ENCODE measurements at places on chromosomes 5 and 9.

DNA sequence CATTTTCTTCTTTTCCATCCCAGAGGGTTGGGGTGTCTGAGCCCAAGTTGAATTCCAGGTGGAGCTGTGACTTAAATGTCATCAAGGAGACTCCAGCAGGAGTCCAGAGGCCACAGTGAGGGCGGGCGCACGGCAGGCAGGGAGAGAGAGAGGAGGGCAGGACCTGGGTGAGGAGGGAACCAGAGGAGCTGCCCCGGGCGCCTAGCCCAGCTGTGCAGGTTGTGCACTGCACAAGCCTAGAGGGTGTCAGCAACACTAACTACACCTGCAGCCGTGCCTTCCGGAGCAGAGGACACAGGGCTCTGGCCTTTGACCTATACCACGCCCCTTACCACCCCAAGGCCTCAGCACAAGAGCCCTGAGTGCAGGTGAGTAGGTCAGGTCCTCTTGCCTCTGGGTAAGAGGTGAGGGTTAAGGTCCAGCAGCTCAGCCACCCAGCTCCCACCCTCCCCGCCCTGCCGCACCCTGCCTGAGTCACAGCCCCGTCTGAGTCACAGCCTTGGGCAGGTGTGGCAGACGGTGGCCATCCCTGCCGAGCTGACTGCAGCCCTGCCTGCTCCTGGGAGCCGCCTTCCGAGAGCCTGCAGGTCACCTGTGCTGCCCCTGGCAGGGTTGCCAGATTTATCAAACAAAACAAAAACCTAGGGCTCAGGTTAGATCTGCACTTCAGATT is 6.4 kb upstream of the AGPAT2 start:
- DNase-seq = no peak

DNA sequence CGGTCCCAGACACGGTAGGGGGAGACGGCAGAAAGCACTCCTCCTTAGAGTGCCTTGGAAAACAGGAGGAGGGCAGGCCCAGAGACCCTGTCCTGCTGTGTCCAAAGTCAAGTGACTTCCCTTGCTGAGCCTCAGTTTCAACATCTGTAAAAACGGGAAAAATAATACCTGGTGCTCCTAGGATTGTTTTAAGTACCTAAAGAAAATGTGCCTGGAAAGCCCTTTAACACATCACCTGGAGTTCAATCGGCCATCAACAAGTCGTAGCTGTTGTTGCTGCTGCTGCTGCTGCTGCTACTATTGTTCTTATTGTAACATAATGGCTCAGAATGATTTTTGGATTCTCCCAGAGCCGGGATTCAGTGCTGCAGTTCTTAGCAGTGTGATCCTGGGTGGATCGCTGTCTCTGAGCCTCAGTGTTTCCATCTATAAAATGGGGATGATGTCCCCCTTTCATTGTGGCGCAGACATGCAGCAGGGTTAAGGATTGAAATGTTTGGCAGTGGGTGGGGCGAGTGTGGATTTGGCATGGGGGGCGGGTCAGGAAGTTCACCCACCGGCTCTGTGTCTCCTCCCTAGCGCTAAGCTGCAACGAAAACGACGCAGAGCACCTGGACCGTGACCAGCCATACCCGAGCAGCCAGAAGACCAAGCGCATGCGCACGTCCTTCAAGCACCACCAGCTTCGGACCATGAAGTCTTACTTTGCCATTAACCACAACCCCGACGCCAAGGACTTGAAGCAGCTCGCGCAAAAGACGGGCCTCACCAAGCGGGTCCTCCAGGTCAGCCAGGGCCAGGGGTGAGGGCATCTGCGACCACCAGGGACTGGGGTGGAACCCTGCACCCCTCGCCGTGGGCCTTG is 9.2 kb downstream of the LHX2 start:
- DNase-seq = no peak

- no peak for DNase-seq
Measured at GRCh38 chr9:135662758-135663450, at the start of gene LCN9. TSS of gene LCN9 (plus strand) at chr9:135663309. CDS start at chr9:135663322, 13 bp downstream.

DNA sequence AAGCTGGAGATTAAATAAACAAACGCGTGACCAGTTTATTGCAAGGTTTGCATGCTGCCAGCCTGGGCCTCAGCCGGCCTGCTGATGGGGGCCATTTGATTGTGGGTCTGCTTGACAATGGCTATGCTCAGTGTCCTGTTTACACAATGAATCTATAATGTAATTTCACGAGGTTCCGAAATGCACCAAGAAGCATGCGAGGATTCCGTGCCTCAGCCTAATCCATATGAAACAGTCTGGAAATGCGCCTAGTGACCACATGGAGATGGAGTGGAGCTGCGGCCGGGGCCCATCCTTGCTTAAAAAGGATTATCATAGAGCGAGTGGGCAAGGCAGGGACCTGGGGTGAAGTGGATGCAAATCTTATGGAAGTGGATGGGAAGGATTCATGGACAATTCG is 382.4 kb downstream of the CDK5RAP2 start:
- no peak for DNase-seq

DNA sequence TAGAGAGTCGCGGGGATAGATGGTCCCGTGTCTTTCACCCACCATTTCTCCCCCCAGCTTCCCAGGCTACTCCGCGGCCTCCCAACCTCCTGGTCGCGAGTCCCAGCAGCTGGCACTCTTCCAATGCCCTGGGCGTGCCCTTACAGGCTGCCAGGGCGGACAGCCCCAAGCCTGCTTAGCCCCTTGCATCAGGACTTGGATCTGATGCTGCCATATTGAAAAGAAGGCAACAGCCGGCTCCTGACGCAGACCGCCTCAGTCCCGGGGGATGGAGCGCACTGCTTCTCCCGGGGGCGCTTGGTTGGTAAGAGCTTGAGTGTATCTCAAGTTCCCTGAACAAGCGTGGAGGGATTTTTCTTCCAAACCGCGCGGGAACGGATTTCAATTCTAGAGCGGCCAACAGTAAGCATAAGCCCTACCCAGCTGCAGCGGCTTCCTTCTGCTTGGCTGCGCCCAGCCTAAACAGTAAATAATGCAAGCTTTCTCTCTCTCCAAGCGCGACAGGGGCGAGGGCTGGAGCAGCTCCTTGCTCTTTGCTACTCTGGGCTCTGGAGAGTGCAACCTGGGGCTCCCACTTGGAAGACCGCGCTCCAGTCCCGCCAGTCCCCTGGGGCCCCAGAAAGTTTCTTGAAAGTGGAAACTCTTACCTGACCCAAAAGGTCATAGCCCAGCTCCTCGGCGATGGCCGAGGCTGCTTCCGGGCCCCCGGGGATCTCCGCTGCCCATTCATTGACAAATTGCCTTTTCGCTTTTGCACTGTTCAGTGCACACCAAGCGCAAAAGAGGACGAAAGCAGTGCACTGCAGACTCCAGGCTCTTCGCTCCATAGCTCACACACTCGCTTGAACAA is 607 bp downstream of the PCSK1 start:
- no peak for DNase-seq

GRCh38 chr9:98627296-98627695 is 81.4 kb downstream of the GABBR2 start:
- DNase-seq = no peak

- DNase-seq = no peak
Measured at GRCh38 chr9:112705768-112706427, 12.0 kb downstream of the INIP start.

GRCh38 chr5:4233671-4234070 is 638.0 kb downstream of the IRX1 start:
- no peak for DNase-seq

DNA sequence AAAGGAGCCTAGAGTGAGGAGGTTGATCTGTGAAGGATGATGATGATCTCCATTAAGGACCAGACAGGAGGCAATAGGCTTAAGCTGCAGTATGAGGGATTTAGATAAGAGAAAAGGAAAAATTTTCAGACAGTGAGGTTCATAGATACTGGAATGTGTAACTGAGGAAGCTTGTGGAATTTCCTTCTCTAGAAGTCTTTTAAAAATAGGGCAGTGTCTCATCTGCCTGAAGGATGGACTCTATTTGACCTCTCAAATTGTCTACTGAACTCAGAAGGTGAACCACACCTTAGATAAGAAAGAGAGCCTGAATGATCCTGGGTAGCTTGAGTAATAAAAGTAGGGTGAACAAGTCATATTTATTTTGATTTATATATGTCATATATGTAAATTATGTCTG is 148.2 kb upstream of the CDKN2B start:
- no peak for DNase-seq

DNA sequence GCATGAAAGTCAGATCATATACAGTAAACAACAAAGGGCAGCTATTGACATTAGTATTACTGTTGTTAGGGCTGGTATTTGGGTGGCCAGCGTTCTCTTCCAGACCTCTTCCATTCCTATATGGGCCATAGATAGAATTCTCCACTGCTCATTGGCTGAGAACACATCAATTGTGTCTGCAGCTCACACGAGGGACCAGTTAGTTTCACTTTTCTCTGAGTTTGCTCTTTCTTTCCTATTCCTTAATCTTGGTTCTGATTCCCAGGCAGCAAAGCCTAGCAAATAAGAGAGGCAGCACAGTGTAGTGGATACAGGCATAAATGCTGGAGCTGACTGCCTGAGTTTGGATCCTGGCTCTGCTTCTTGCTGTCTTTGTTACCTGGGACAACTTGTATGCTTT is 476.4 kb downstream of the SPOCK1 start:
- no peak for DNase-seq

- DNase-seq = no peak
Measured at GRCh38 chr5:111129938-111130337, 37.8 kb downstream of the WDR36 start.

DNA sequence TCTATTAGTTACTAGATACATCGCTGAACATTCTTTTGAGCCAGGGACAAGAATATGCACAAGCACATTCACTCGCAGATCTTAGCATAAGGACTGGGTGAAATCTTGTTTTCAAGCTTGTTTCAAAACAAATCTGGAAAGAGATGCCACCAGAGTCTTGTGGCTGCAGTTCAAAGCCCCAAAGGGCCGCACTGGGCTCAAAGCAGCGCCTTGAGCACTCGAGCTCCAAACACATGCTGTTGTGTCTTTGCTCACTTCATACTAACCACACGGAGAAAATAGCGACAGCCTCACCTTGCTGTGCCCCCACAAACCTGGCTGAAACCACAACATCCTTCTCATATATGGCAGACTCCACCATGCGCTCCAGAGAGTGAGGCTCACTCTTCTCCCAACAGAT is 34.2 kb upstream of the IL7R start:
- DNase-seq = no peak

DNA sequence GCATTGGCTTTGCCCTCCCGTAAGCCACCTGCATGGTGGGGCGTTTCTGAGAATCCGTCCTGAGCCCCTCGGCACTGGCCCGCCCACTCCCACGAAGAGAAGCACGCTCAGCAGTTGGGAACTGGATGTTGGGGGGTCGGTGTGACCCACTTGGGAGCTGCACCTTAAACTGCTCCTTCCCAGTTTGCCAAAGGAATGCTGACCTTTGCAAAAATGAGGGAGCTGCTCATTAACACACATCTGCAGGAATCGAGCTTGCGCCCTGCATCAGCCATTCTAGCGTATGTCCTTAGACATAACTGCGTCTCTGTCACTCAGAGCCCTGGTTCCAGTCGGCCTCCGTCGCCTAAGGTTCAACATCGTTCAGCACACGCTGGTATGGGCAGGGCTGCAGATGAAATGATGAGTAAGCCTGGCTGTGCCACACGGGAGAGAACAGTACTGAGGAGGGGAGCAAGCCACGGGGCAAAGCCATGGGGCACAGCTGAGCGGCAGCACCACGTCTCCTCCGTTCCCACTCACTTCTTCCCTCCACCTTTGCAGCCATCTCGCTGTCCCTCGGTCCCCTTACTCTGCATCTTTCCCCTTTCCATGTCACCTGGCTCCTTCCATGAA is 28.8 kb upstream of the NCS1 start:
- DNase-seq = no peak

GRCh38 chr9:97668485-97668884 is 28.7 kb downstream of the XPA start:
- no peak for DNase-seq

DNA sequence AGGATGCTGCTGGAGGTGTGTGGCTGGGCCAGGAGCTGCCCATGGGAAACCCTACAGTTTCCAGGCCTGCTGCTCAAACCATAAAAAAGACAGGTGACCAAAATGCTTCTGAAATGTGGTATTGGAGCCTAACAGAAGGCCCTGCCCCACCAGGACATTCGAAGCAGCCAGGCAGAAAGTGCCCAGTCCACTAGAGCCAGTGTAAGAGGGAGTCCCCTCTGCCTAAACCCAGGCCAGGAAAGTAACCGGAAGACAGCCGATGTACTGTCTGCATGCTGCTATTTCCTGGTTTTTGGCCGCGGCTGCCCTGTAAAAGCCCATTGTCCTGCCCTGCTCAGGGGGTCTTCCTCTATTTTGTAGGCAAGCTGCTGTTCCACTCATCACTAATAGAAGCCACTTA is 150.7 kb upstream of the IRX2 start:
- DNase-seq = no peak

DNA sequence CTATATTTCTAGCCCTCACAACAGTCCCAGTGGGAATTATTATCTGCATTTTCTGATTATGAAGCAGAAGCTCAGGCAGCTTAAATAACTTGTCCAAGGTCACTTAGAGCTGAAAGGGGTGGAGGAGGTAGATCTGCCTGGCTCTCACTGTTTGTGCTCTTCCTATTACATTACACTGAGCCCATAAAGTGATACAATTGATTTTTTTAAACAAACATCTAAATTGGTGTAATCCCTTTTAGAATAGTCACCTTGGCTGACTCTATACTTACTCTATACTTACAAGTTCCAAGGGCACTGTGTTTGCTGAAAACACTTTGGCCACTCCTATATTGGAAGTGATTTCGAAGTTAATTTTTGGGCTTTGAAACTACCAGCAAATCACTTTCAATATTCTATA is 144.7 kb downstream of the APBA1 start:
- no peak for DNase-seq

GRCh38 chr9:114285166-114285867 is 37.6 kb upstream of the ORM1 start:
- no peak for DNase-seq

DNA sequence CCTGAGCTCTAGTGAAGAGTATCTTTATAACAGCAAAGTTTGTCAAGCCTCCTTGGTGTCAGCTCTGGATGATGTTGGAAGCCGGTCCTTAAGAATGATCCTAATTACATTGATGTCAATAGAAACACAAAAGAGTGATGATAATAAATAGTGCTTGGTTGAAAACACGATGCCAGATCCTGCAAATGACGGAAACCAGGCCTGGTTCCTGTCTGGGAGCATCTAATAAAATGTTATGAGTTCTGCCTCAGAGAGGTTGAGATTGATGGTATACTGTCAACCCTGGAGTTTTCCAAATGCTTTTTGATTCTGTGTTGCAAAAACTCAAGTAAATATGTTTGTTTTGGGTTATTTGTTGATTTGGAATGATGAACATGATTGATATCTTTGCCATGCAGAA is 23.3 kb downstream of the HMHB1 start:
- no peak for DNase-seq

DNA sequence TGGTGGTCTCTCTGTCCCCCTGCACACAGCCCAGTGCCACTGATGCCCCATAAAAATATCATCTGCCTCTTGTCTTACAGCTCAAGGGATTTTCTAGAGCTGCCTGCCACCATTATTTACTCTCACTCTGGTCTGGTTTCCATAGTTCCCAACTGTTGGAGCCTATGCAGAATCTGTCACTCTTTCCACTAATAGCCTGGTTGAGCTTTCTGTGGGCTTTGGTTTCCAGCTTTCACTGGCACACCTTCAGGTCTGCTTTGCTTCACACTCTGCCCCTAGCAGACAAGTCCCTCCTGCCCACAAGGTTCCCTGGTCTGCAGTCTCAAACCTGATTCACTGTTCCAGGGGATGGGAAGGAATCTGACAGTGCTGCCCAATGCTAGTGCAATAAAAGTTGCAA is 103.0 kb upstream of the FTMT start:
- no peak for DNase-seq

- no peak for DNase-seq
Measured at GRCh38 chr5:122942164-122942914, 94.2 kb downstream of the PPIC start.
